ENCODE measurements at places on chromosomes 11 and 22.

DNA sequence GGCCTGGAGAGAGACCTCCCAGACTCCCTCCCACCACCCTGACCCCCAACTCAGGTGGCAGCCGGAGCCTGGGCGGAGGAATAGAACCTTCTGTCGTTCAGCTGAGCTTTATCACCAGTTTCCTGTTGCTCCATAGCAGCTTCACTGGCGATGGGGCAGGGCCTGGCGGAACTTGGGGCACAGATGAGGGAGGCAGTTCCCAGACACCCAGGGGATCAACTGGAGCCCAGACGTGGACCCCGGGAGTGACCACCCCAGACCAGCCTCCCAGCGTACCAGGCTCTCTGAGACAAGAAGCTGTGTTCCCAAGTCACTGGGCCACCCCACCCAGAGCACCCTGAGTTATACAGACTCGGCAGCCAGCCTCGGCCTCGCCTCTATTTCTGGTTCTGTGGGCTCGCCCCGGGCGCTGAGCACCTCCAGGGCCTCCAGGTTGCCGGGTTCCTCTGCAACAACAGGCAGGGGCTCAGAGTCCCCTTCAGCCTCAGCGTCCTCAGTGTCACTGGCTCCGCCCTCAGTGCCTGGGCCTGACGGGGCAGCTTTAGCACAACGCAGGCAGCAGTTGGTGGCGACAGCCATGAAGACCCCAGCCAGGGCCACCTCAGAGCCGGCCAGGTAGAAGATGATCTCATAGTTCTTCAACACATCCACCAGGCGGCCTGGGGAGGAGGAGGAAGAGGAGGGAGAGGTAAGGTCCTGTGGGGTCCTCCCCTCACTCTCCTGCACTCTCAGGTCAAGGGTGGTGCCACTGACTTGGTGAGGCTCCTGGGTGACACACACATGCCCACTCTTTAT, 5.7 kb downstream of the SLC16A8 start:
- no peak for DNase-seq

GRCh38 chr11:43467958-43468357, 109.2 kb downstream of the TTC17 start:
- peak; percentile 5 for DNase-seq

DNA sequence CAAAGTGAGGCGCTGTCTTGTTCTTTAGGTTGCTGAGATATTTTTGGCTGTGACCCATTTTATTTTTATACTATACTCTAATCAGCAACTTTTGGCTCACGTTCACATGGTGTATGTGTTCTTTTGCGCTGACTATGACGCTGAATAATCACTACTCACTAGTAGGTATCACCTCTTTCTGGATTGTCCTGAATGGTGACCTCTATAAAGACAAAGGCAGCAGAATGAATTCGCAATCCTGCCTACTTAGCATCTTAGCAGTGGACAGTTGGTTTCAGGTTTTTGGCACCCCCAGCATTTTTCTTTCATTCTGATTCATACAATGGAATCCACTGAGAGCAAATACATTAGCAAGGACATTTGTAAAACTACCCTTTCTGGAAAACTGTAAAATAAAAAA, 351.3 kb downstream of the JRKL start:
- no peak for DNase-seq

GRCh38 chr11:7487360-7487759, 2.1 kb downstream of the OLFML1 start:
- DNase-seq, result no peak

- no peak for DNase-seq
Observed at GRCh38 chr11:61035526-61035835, 64.0 kb downstream of the CD6 start.

- no peak for DNase-seq
Observed at GRCh38 chr22:30397656-30398635, 1.1 kb downstream of the SEC14L2 start.

GRCh38 chr11:19237813-19238212, 2.9 kb downstream of the E2F8 start:
- no peak for DNase-seq

DNA sequence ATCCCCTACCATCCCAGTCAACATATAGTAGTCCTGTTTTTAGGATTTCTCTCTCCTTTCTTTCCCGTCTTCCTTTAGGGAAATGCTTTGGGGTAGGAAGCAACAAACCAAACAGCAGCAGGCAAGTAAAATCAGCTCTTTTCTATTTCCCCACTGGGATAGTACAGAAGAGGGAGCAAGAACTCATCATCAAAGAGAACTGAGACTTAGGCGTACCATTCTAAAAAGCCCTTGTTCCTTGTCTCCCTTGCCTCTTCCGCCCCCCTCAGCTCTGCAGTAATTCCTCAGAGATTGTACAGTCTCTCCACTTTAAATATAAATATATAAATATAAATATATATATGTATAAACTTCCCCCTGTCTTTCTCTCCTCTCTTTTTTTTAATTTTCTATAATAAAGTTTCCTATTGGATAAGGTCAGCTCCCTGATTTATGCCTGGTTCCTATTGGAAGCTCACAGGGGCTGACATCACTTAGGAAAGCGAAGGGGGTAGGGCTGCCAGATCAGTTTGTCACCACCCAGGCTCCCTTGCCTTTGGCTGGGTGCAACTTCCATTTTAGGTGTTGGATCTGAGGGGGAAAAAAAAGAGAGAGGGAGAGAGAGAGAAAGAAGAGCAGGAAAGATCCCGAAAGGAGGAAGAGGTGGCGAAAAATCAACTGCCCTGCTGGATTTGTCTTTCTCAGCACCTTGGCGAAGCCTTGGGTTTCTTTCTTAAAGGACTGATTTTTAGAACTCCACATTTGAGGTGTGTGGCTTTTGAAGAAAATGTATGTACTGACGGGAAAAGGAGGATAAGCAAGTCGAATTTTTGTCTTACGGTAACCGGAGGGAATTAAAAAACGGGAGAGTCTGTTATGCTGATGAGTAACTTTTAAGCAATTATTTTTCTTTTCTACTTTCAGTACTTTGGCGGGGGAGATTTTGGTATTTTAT, at the start of gene CTNND1:
Gene CTNND1 (plus strand): TSS at position 502 of the 934 bp plus-strand sequence. CDS start 29,677 bp downstream, outside the sequence.
- peak; percentile 86 for DNase-seq

DNA sequence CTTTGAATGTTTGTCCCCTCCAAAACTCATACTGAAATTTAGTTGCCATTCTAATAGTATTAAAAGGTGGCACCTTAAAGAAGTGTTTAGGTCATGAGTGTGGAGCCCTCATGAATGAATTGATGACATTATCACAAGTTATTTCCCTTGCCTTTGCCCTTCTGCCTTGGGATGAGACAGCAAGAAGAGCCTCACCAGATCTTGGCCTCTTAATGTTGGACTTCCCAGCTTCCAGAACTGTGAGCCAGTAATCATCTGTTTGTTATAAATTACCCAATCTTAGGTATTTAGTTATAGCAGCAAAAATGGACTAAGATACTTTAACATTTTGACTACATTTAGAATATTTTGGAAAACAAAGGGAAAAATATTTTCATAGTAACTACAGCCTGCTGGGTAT, 371.0 kb downstream of the JRKL start:
- no peak for DNase-seq

GRCh38 chr11:17515443-17516176, 28.6 kb downstream of the USH1C start:
- no peak for DNase-seq

DNA sequence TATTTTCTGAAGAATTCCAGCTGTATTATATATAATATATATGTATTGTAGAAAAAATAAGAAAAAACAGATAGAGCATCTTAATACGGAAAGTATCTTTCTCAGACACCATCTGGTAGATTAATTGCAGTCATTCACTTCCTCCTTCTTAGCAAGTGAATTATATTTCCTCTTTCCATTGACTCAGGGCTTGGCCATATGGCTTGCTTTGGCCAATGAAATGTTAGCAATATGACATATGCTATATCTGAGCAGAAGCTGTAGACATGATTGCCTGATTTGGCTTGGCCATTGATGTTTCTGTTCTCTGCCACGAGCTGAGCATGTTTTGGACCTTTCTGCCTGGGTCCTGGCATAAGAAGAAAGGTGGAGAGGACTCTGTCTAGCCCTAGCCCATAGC, 34.4 kb upstream of the ZBED5 start:
- DNase-seq, result peak; percentile 55

GRCh38 chr22:24389680-24390079, 37.7 kb upstream of the ADORA2A start:
- no peak for DNase-seq

DNA sequence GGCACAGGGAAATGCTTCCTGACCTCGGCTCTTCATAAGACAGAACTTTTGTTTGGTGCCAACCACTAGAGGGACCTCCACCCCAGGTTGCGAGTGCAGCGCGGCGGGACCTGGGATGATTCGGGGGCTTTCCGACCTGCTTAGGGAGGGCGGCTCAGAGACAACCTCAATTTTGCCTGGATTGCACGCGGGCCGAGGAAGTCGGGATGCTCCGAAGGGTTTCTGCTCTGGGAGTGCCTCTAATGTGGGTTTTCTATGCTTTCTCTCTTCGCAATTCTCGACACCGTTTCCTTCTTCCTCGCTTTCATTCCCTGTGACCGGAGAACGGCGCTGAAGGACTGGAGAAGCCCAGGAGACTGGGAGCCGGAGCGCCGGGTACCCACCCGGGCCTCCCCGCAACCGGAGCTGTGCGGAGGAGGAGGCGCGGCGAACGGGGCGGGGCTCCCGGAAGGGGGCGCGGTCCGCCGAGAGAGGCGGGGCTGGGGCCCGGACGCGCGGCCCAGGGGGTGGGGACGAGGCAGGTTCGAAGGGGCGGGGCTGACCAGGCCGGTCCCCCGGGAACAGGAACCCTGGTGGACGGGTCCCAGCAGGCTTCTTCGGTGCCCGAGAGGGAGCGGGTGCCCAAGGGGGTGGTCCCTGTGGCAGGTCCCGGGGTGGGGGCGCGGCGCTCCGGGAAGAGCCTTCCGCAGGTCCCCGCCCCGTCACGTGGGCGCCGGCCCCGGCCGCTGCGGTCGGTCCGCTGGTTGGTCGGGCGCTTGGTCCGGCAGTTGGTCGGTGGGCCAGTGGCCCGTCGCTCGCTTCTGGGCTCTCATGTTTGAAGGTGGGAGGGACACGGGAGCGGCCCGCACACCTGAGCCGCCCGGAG, at the start of gene PPFIBP2:
Gene PPFIBP2 (plus strand): TSS at position 766 of the 865 bp plus-strand sequence. CDS start 35,477 bp downstream, outside the sequence.
- DNase-seq, result peak; percentile 90

DNA sequence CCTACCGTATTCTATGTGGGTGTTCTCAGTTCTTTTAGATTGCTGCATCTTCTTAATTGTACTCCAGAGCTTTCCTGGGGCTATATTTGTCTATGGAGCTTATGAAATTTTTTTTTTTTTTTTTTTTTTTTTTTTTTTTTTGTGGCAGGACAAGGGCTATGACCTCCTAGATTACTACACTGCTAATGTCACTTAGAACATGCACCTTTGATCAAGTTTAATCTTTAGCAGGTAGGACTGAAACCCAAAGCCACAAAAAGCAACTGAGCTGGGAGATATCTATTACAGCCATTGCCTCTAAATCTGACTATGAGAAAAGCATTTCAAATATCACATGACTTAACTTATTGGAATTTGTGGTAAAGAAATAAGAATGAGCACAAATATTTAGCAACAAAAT, 21.7 kb upstream of the ABTB2 start:
- DNase-seq, result no peak

DNA sequence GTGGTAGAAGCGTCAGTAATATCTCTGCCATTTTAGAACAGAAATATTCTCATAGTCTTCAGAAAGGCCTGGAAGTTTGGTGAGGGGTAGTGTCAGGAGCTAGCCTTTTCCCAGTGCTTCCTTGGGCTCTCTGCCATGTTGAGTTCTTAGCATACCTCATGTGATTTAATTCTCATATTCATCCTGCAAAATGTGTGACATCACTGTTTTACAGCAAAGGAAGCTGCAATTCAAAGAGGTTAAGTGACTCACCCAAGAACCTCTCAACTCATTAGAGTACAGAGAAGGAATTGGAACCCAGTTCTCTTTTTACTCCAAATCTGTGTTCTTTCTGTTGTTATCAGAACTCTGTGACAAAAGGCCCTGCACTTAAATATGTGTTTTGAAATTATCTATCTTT, 72.1 kb downstream of the RNF169 start:
- no peak for DNase-seq

- no peak for DNase-seq
Observed at GRCh38 chr22:30903876-30904460, 64.6 kb downstream of the MORC2 start.

GRCh38 chr11:576811-577610, 741 bp downstream of the PHRF1 start:
- DNase-seq, result no peak

- DNase-seq, result no peak
Observed at GRCh38 chr11:78339483-78339882, 78.1 kb downstream of the GAB2 start.

GRCh38 chr11:45816614-45817013, 11.7 kb downstream of the SLC35C1 start:
- no peak for DNase-seq

- no peak for DNase-seq
Observed at GRCh38 chr22:35124691-35125219, 58.8 kb downstream of the ISX start.

- DNase-seq, result peak; percentile 72
Observed at GRCh38 chr22:38623351-38623750, 32.8 kb downstream of the FAM227A start.

DNA sequence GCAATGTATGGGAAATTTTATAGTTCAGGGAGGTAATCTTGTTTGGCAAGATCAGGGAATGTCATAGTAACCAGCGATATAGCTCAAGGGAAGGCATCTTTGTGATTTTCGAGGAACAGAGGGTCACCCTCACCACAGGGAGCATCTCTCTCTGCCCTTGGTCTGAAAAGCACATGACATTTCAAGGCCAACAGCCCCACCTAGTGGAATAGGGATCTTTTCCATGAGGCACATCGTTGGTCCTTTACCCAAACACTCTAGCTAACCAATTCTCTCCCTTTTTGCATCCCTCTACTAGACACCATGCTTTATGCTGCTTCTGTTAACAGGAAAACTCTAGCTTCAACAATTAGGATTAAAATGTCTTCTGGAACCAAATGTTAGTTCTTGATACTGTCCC, 179.0 kb downstream of the GRM5 start:
- peak; percentile 66 for DNase-seq

DNA sequence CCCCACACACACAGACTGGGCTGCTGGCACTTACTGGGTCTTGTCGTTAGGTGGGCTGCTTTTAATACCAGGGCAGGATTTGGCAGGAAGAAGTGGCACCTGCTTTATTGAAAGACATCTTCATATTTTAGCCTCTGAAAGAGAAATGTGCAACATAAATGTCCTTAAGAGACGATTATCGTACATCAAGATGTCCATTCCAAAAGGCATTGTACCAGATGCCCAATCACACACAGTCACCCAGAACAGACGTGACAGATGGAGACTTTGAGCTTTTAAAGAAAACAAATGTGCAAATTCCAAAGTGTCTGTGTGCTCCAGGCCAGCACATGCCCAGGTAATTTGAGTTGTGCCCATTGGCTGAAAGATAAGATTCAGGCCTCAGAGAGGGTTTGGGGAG, 155.7 kb downstream of the RRAS2 start:
- no peak for DNase-seq

- DNase-seq, result no peak
Observed at GRCh38 chr11:17631702-17632365, 84.8 kb downstream of the OTOG start.
